A549 treated with GW870086 at 1 μM for 4 hours (cell line): ENCODE measurements at places on chromosomes 4 and X. TPM values are rescaled to one million over a fixed set of nuclear protein-coding genes. Genes with fewer than 3 reads are reported as not detected.

The GPRASP3 gene
- 2.4 to 4.4 TPM (median 3.2 TPM) in 5 replicates for total RNA-seq

The ARSJ gene
- 4.8 to 7.2 TPM (median 6.1 TPM) in 5 replicates for total RNA-seq

The SORCS2 gene
- 2.5 to 5.0 TPM (median 4.7 TPM) in 5 replicates for total RNA-seq

The ARAP2 gene
- total RNA-seq: 0.19 to 0.41 TPM (median 0.35 TPM) in 5 replicates

The PAGE4 gene
- not detected in 5 replicates for total RNA-seq

The OTUD6A gene
- total RNA-seq: not detected in 5 replicates

The ARMCX2 gene
- total RNA-seq: 0.05 to 0.21 TPM (median 0.10 TPM) in 3 of 5 replicates, not detected in the others

The FHDC1 gene
- total RNA-seq: 0.64 to 0.71 TPM (median 0.69 TPM) in 5 replicates

The TMPRSS11D gene
- total RNA-seq: not detected in 5 replicates

The GUCY1B1 gene
- total RNA-seq: 0.15 to 0.41 TPM (median 0.25 TPM) in 5 replicates

The WDR17 gene
- 1.4 to 3.2 TPM (median 2.3 TPM) in 5 replicates for total RNA-seq

The HEPH gene
- total RNA-seq: 0.06 TPM in 1 of 5 replicates, not detected in the others

The SH3TC1 gene
- 16.5 to 20.5 TPM (median 18.9 TPM) in 5 replicates for total RNA-seq

The BEX1 gene
- not detected in 5 replicates for total RNA-seq

The CHM gene
- total RNA-seq: 7.9 to 11.0 TPM (median 9.2 TPM) in 5 replicates

The CENPE gene
- 4.6 to 8.9 TPM (median 6.9 TPM) in 5 replicates for total RNA-seq

The IGSF1 gene
- total RNA-seq: 0.23 to 0.53 TPM (median 0.35 TPM) in 5 replicates

The DCX gene
- not detected in 5 replicates for total RNA-seq

The PDZD4 gene
- total RNA-seq: 2.2 to 4.1 TPM (median 3.4 TPM) in 5 replicates

The SSX1 gene
- total RNA-seq: not detected in 5 replicates

The HSFX1 gene
- 0.27 to 0.53 TPM (median 0.35 TPM) in 4 of 5 replicates, not detected in the other for total RNA-seq

The BRS3 gene
- total RNA-seq: not detected in 5 replicates

The GPRASP2 gene
- total RNA-seq: 4.6 to 6.3 TPM (median 5.4 TPM) in 5 replicates

The F8A3 gene
- total RNA-seq: 0.92 to 1.4 TPM (median 1.0 TPM) in 5 replicates

The ZNF330 gene
- total RNA-seq: 24.1 to 29.1 TPM (median 26.7 TPM) in 5 replicates

The TECRL gene
- not detected in 5 replicates for total RNA-seq

The PLP1 gene
- total RNA-seq: not detected in 5 replicates

The IBSP gene
- total RNA-seq: not detected in 5 replicates

The ASB11 gene
- total RNA-seq: not detected in 5 replicates

The NXF2B gene
- total RNA-seq: not detected in 5 replicates

The GPM6B gene
- 0.08 to 0.14 TPM (median 0.14 TPM) in 3 of 5 replicates, not detected in the others for total RNA-seq

The ACE2 gene
- total RNA-seq: 0.07 TPM in 1 of 5 replicates, not detected in the others

The EGF gene
- 0.15 to 0.75 TPM (median 0.43 TPM) in 5 replicates for total RNA-seq

The RBM46 gene
- total RNA-seq: not detected in 5 replicates

The P2RY10 gene
- total RNA-seq: not detected in 5 replicates

The MMRN1 gene
- total RNA-seq: not detected in 5 replicates

The MAP7D2 gene
- 5.4 to 6.5 TPM (median 5.9 TPM) in 5 replicates for total RNA-seq

The EGFL6 gene
- 0.05 to 0.06 TPM in 2 of 5 replicates, not detected in the others for total RNA-seq

The SASH3 gene
- not detected in 5 replicates for total RNA-seq

The IL2 gene
- not detected in 5 replicates for total RNA-seq

The PAGE5 gene
- total RNA-seq: not detected in 5 replicates

The PROM1 gene
- total RNA-seq: 0.13 to 0.47 TPM (median 0.18 TPM) in 5 replicates

The CXorf58 gene
- total RNA-seq: 0.07 to 0.19 TPM (median 0.11 TPM) in 4 of 5 replicates, not detected in the other
